Keratinocyte (primary cell): ENCODE measurements at places on chromosomes 12 and 14. TPM values are rescaled to one million over a fixed set of nuclear protein-coding genes. Genes with fewer than 3 reads are reported as not detected.

DNA sequence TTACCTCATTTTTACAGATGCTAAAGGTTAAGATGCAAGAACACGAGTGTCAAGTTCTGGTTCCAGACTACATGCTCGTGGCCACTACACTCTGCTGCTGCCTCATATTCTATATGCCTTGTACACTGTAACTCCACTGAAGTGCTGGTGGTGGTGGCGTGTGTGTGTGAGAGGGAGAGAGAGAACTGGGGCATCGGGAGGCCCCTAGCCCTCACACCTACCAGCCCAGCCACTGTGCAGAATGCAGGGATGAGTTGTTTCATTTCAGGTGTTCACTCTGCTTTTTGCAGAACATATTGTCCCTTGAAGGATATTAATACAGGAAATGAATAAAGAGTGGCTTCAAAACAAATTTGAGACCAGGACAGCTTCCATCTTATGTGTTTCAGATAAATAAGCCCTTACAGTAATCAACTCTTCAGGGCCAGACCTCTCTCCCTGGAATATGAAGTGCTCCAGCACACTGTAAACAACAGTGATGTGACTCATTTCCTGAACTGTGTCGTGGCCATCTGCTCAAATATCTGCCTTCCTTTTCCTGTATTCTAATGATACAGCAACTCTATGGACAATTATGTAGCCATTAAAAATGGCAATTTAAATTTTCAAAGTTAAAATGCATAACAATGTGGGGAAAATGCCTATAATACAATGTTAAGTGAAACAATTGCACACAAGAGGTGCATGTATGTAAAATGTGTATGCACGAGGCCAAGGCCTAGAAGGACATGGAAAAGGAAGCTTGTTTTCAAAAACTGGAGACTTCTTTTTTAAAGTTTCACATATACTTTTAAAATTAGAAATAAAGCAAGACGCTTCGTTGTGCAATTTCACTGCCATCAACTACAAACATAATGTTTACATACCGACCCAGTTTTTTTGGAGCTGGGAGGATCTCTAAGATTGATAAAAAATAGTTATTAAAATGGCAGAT lies 215.4 kb downstream of the PELI2 start:
- DNase-seq = no peak

- no peak for DNase-seq
Measured at GRCh38 chr12:86826051-86826450, 569.9 kb upstream of the MGAT4C start.

DNA sequence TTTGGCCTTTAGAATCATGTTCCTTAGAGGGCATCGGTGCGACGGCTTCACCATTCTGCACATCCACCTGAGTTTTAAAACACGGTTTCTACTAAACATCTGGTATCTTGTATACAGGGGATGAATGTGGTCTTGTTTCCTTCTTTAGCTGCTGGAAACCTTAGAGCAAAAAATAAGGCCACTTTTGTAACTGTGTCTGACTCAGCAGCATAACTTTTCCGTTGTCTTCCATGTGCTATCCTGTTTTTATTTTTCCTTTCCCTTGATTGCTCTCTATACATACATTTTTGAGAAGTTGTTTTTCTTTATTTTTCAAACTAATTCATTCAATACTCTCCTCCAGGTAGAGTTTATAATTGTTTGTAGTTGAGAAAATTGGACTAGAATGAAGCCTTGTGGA lies 108.8 kb upstream of the PCED1B start:
- no peak for DNase-seq

MIPOL1 gene
- 6.1 to 10.9 TPM (median 6.1 TPM) in 3 replicates for polyA plus RNA-seq

DNA sequence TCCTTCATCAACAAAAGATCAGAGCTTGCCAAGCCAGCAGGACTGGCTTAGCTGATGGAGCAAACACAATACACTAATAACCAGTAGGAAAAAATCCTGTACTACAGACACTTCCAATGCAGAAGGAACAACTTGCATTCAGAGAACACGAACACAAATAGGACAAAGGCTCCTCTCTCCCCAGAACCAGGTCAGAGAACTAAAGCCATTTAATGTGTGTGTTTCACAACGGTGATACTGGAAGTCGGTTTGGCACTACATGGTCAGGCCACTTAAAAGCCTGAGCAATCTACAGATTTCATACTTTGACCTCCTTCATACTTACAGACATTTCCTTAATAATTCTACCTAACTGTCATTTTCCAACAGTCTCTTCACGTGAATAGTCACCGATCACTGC lies 6.3 kb downstream of the CS start:
- DNase-seq = no peak

GRCh38 chr14:96705422-96706092 lies 91.6 kb upstream of the VRK1 start:
- no peak for DNase-seq

- no peak for DNase-seq
Measured at GRCh38 chr14:92109490-92109889, 3.1 kb upstream of the ATXN3 start.

DNA sequence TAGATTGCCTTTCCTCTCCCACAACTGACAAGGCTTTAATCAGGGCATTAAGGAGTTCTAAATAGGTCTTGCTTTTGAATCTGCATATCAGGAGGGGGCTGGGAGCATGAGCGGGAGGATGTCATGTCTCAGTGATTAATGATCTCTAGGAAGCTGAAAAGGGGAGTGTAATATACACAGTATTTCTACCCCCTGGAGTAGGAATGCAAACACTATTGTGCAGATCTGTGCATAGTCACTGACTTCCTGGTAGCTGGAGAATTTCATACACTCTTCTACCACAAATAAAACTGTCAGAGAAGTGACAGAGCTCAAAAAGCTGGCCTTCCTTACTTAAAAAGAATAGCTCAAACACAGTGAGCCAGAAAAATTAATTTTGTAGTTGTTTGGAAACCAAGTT lies 65.8 kb downstream of the RIC8B start:
- DNase-seq = no peak

- DNase-seq = no peak
Measured at GRCh38 chr12:116372815-116373214, 95.3 kb upstream of the MED13L start.

EPYC gene
- not detected in 3 replicates for polyA plus RNA-seq
